ENCODE measurements at places on chromosomes 11 and 22. TPM values are rescaled to one million over a fixed set of nuclear protein-coding genes. Genes with fewer than 3 reads are reported as not detected.

GRCh38 chr22:23234409-23235161, 54.3 kb downstream of the BCR start:
- no peak overlapping the region for H3K4me3 ChIP-seq
- no peaks in the 10 kb centered on the region for H3K36me3 ChIP-seq
- no peak for DNase-seq
- H3K27me3 ChIP-seq, result no peaks in the 10 kb centered on the region
- peaks cover 83% of the 10 kb centered on the region for H3K4me1 ChIP-seq

GRCh38 chr11:12743834-12744449, 69.7 kb downstream of the TEAD1 start:
- no peak for DNase-seq
- no peak overlapping the region for H3K4me3 ChIP-seq
- no peaks in the 10 kb centered on the region for H3K27me3 ChIP-seq
- no peaks in the 10 kb centered on the region for H3K36me3 ChIP-seq

- H3K36me3 ChIP-seq, result no peaks in the 10 kb centered on the region
- H3K27ac ChIP-seq, result no peak overlapping the region
- H3K4me3 ChIP-seq, result no peak overlapping the region
- H3K27me3 ChIP-seq, result no peaks in the 10 kb centered on the region
- DNase-seq, result no peak
Measured at GRCh38 chr11:92769112-92769511, 200.3 kb upstream of the MTNR1B start.

NAALAD2 gene
- 2.8 TPM for total RNA-seq

GTF2H1 gene
- total RNA-seq, result 63.7 TPM

DNA sequence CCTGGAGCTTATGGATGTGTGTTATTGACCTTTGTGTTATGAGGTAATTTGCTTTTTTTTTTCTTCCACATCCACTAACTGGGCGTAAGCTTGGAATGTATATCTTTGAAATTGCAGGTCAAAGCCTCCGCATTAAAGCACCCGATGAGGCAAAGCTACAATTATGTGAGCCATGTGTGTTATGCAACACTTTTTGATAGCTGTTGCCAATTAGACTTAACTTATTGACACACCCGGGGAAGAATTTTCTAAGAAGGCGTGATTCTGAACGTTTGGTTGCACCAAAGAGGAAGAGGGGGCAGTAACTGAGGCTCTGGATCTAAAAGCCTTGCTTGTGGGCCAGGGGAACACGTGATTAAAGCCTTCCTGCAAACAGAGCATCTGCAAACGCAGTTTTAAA, 610 bp upstream of the TEX12 start:
- no peak overlapping the region for H3K4me3 ChIP-seq
- no peaks in the 10 kb centered on the region for H3K36me3 ChIP-seq
- H3K27ac ChIP-seq, result no peak overlapping the region
- H3K27me3 ChIP-seq, result no peaks in the 10 kb centered on the region

DNA sequence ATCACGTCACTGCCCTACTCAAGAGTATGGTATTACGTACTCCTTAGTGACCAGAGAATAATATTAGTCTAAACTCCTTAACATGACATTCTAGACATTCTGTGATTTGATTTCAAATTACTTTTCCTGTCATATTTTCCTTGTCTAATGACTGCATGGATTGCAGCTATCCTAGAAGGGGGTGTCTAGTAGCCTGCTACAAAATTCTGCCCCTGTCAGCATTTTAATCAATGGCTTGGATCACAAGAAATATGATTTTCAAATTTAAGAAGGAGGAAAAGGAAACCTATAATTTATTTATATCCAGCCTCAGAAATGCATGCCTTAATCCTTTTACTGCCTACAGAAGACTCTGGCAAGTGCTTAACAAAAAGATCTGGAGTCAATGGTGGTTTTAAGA, 216.8 kb downstream of the SWAP70 start:
- H3K4me1 ChIP-seq, result no peaks in the 10 kb centered on the region
- H3K4me3 ChIP-seq, result no peak overlapping the region
- no peaks in the 10 kb centered on the region for H3K27me3 ChIP-seq
- H3K36me3 ChIP-seq, result no peaks in the 10 kb centered on the region
- no peak for DNase-seq

C11orf86 gene
- not detected for total RNA-seq

DNA sequence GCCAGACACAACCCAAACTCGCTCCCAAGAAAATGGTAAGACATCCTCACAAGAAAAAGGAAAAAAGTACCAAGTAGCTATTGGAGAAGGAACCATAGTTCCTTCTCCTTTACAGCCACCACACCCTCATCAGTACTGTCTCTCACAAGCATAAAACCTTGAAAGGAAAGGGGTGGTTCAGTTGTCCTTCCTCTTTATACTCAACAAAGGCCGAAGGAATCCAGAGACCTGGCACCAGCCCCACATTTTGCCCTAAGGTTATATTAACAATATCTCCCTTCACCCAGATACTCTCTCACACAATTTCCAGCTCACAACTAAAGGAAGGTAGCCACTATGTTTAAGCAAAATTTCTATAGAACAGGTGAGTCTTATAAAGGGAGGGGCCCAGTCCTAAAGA, 8.5 kb downstream of the FHIP1B start:
- no peaks in the 10 kb centered on the region for H3K4me1 ChIP-seq
- no peak for DNase-seq
- peaks cover 27% of the 10 kb centered on the region for H3K36me3 ChIP-seq
- H3K27me3 ChIP-seq, result no peaks in the 10 kb centered on the region

DNA sequence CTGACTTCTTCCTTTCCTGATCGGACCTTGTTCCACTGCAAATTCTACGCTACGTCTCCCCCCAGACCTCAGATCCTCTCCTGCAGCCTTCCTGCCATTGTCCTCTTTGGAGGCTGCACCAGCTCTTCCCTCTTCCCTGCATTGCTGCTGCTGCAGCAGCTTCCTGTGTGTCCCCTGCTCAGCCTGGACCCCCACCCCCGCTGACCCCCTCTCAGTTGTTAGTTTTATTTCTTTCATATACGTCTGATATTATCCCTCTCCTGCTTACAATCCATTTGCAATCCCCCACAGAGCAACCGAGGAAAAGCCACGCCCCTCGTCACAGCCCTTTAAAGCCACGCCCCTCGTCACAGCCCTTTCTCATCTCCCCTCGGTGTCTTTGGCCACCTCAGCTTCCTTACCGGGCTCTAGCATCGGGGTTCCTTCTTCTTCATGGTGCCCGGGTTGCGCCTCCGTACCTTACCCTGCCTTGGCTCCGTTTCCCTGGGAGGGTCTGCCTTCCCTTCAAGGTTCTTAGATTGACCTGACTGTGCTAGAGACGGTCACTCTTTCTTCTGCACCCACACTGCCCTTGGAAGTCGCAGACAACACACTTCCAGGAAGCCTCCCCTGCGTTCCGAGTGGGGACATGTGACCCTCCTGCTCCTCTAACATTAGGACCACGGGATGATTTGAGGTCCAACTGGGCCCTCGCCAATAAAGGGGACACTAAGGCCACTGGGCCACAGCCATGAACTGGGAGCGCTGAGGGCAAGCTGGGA, 4.8 kb downstream of the MRGPRG start:
- no peaks in the 10 kb centered on the region for H3K27me3 ChIP-seq
- H3K36me3 ChIP-seq, result no peaks in the 10 kb centered on the region
- H3K4me3 ChIP-seq, result no peak overlapping the region
- H3K27ac ChIP-seq, result no peak overlapping the region
- no peak for DNase-seq

- peak overlapping the region; percentile 87 for H3K27ac ChIP-seq
- DNase-seq, result peak; percentile 98
- H3K4me1 ChIP-seq, result peaks cover 18% of the 10 kb centered on the region
Measured at GRCh38 chr22:24189249-24190158, 8.2 kb downstream of the SUSD2 start.

- H3K36me3 ChIP-seq, result no peaks in the 10 kb centered on the region
- H3K4me3 ChIP-seq, result no peak overlapping the region
- DNase-seq, result no peak
Measured at GRCh38 chr11:116279511-116279910, 493.3 kb downstream of the BUD13 start.

DNA sequence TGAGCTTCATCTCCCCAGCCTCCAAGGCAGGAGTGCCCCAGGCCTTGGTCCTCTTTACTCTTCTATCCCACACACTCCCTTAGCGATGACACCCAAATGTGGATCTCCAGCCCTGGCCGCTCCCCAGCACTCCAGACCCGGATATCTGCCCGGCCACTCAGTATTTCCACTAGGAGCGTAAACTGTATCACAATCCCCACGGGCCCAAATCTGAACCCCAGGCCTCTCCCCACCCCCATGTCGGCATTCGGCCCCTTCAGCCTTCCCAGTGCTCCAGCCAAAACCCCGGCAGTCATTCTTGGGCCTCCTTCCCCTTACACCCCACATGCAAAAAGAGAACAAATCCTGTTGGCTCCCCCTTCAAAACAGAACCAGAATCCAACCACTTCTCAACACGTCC, 20.8 kb downstream of the WNT11 start:
- no peaks in the 10 kb centered on the region for H3K36me3 ChIP-seq
- H3K4me1 ChIP-seq, result no peaks in the 10 kb centered on the region
- no peaks in the 10 kb centered on the region for H3K27me3 ChIP-seq
- no peak overlapping the region for H3K27ac ChIP-seq
- no peak overlapping the region for H3K4me3 ChIP-seq
- no peak for DNase-seq

OR51E2 gene
- not detected for total RNA-seq

FAM227A gene
- 12.6 TPM for total RNA-seq

TPH1 gene
- 0.13 TPM for total RNA-seq

MAPK12 gene
- total RNA-seq, result 4.2 TPM

GRCh38 chr11:37280200-37280599, 682.2 kb upstream of the RAG2 start:
- H3K4me1 ChIP-seq, result no peaks in the 10 kb centered on the region
- no peak for DNase-seq
- no peaks in the 10 kb centered on the region for H3K36me3 ChIP-seq
- H3K27me3 ChIP-seq, result no peaks in the 10 kb centered on the region
- no peak overlapping the region for H3K4me3 ChIP-seq

- no peak overlapping the region for H3K4me3 ChIP-seq
- H3K27ac ChIP-seq, result no peak overlapping the region
- H3K27me3 ChIP-seq, result no peaks in the 10 kb centered on the region
- no peaks in the 10 kb centered on the region for H3K4me1 ChIP-seq
Measured at GRCh38 chr11:82810326-82810725, 76.7 kb upstream of the FAM181B start.

DNA sequence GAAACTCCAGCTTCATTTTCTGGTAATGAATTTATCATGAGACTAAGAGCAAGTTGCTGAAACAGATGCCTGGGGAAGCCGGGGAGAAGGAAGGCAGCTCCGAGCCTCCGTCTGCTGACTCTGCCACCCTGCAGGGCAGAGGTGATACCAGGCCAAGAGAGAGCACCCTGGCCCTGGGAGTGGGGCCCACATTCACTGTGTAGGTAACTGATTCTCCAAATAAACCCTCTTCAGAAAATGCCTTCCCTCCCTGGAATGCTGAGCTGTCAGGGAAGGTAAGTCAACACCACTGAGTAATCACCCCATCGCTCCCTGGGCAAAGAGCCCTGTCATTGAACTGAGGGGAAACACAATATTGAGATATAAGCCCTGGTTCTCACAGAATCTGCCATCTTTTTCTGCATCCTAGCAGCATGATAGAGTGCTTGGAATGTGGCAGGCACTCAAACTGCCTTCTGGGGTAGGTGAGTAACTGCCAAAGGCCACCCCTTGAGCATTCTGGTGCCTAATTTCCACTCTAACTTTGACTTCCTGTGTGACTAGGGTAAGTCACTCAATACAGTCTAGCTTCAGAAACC, 147.6 kb downstream of the SPATA19 start:
- DNase-seq, result no peak
- no peak overlapping the region for H3K4me3 ChIP-seq
- no peaks in the 10 kb centered on the region for H3K27me3 ChIP-seq
- H3K27ac ChIP-seq, result no peak overlapping the region
- no peaks in the 10 kb centered on the region for H3K4me1 ChIP-seq
- H3K36me3 ChIP-seq, result no peaks in the 10 kb centered on the region

GRCh38 chr11:133621611-133622010, 89.3 kb upstream of the OPCML start:
- no peaks in the 10 kb centered on the region for H3K4me1 ChIP-seq
- H3K27me3 ChIP-seq, result no peaks in the 10 kb centered on the region
- no peak overlapping the region for H3K4me3 ChIP-seq
- no peaks in the 10 kb centered on the region for H3K36me3 ChIP-seq

SLN gene
- total RNA-seq, result not detected

NXPE1 gene
- total RNA-seq, result not detected

GRCh38 chr22:37420686-37421467, 6.4 kb downstream of the ELFN2 start:
- no peak overlapping the region for H3K4me3 ChIP-seq
- no peaks in the 10 kb centered on the region for H3K27me3 ChIP-seq
- no peak for DNase-seq
- no peaks in the 10 kb centered on the region for H3K4me1 ChIP-seq
- no peaks in the 10 kb centered on the region for H3K36me3 ChIP-seq
- H3K27ac ChIP-seq, result no peak overlapping the region

BRSK2 gene
- total RNA-seq, result 2.2 TPM

FAT3 gene
- total RNA-seq, result 0.11 TPM

- no peak for DNase-seq
- H3K27ac ChIP-seq, result no peak overlapping the region
- no peaks in the 10 kb centered on the region for H3K36me3 ChIP-seq
- no peak overlapping the region for H3K4me3 ChIP-seq
Measured at GRCh38 chr11:3225159-3225758, 6.6 kb upstream of the MRGPRG start.

GRCh38 chr22:30883586-30884145, 84.9 kb downstream of the MORC2 start:
- H3K36me3 ChIP-seq, result no peaks in the 10 kb centered on the region
- DNase-seq, result no peak
- no peaks in the 10 kb centered on the region for H3K27me3 ChIP-seq
- H3K27ac ChIP-seq, result no peak overlapping the region

GRCh38 chr11:841981-842369, 354 bp downstream of the POLR2L start:
- H3K27ac ChIP-seq, result peak overlapping the region; percentile 91
- H3K4me1 ChIP-seq, result peaks cover 36% of the 10 kb centered on the region
- H3K36me3 ChIP-seq, result peaks cover 31% of the 10 kb centered on the region

DNA sequence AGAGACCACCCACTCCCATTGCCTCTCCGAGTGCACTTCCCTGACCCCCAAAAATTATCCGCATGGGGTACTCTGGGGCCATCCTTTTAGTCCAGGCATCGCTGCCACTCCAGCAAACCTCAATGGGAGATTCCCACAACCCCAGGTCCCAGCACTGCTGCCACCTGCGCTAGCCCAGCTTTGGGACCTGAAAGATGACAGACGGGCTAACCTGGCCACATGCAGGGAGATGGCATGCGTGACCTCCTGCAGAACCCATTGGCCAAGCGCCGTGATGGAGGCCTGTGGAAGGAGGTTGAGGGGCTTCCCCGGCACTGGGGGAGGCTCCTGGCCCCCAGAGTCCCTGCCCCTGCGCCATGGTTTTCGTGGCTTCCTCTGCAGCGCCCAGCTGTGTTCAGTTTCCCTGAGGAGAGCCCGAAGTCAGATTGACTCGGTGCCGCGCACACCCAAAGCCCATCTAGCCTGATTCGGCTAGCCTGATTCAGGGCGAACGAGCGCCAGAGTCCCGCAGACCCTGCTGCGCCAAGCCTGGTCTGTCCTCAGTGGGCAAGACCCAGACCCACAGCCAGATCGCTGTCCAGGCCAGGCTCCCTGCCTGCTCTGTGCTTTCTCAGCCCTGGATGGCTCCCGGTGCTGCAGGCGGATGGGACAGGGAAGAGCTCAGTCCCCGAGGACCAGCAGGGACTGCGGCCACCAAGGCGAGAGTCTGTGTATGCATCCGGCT, 751 bp upstream of the WNT7B start:
- DNase-seq, result no peak
- H3K27me3 ChIP-seq, result no peaks in the 10 kb centered on the region
- H3K27ac ChIP-seq, result no peak overlapping the region
- H3K36me3 ChIP-seq, result no peaks in the 10 kb centered on the region
